Activated T-cell treated with anti-CD3 and anti-CD28 coated beads for 48 hours (primary cell): ENCODE measurements at places on chromosomes 16 and 17.

GRCh38 chr17:56313201-56313600 is 159.9 kb downstream of the ANKFN1 start:
- no peak for DNase-seq

GRCh38 chr16:49484936-49485335 is 111.3 kb downstream of the C16orf78 start:
- no peak for DNase-seq

- DNase-seq = no peak
These were observed 77.2 kb upstream of the MYOCD start for GRCh38 chr17:12588531-12588930.

GRCh38 chr17:46935658-46936266 is 12.8 kb downstream of the GOSR2 start:
- DNase-seq = no peak
